T-helper 22 cell (primary cell): ENCODE measurements at places on chromosomes 2 and 18.

DNA sequence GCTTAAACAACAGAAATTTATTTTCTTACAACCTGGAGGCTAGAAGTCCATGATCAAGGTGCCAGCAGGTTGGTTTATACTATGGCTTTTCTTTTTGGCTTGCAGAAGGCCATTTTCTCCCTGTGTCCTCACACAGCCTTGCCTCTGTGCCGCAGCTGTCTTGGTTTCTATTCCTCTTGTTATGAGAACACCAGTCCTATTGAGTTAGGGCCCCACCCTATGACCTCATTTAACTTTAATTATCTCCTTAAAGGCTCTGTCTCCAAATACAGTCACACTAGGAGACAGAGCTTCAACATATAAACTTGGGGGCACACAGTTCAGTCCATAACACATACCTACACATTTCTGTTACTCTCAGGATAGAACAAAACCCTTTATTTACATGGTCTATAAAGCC is 17.3 kb upstream of the RHOB start:
- DNase-seq, result no peak

DNA sequence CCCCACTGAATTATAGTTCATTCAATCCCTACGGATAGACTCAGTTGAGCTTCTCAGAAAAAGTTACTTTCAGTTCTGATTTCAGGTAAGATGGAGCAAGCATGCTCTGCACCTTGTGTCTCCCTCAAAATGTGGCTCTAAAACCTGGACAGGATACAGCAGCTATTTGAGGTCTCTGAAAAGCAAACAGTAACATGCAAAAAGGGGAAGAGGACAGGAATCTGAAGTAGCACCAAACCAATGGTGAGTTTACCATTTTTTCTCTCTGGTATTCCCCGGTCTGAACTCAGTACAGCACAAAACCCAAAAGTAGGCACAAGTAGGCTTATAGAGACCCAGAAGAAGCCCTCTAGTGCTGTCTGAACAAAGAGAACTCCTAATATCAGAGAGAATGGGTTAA is 34.1 kb downstream of the LANCL1 start:
- DNase-seq, result no peak

GRCh38 chr2:105712981-105713596 is 31.6 kb upstream of the NCK2 start:
- no peak for DNase-seq

GRCh38 chr18:23669804-23670405 is 7.2 kb upstream of the ANKRD29 start:
- DNase-seq, result no peak

- no peak for DNase-seq
These were observed 434.5 kb upstream of the GYPC start for GRCh38 chr2:126221506-126221905.
